Hematopoietic multipotent progenitor cell (in vitro differentiated cells): ENCODE measurements at places on chromosomes 2 and 18. TPM values are rescaled to one million over a fixed set of nuclear protein-coding genes. Genes with fewer than 3 reads are reported as not detected.

The VSNL1 gene
- total RNA-seq: not detected

The ASAP2 gene
- total RNA-seq: 4.3 TPM

The IL36B gene
- total RNA-seq: not detected

The AQP12B gene
- under 0.01 TPM for total RNA-seq

The UCN gene
- total RNA-seq: 2.2 TPM

The FAP gene
- total RNA-seq: not detected

The UGT1A5 gene
- not detected for total RNA-seq

The CIDEA gene
- not detected for total RNA-seq

The PLGLB2 gene
- total RNA-seq: 0.54 TPM

The FABP1 gene
- not detected for total RNA-seq

The LMAN2L gene
- total RNA-seq: 19.7 TPM
